ENCODE measurements at places on chromosomes 11 and 22.

DNA sequence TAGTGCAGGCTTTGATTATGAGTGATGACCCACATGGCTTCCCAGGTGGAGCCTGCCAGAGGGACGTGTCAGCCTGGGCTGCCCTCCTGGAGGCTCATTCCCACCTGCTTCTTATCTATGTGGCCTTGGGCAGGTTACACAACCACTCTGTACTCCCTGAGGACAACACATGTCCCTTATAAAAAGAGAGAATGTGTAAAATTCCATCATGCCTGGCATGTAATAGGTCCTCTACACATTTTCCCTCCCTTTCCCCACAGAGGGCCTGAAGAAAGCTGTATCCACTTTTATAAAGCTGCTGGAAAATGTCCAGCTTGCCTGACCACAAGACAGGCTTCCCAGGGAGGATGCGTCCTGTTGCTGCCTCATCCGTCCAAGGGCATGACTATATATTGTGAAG, 55.0 kb upstream of the VSTM5 start:
- no peak for DNase-seq

DNA sequence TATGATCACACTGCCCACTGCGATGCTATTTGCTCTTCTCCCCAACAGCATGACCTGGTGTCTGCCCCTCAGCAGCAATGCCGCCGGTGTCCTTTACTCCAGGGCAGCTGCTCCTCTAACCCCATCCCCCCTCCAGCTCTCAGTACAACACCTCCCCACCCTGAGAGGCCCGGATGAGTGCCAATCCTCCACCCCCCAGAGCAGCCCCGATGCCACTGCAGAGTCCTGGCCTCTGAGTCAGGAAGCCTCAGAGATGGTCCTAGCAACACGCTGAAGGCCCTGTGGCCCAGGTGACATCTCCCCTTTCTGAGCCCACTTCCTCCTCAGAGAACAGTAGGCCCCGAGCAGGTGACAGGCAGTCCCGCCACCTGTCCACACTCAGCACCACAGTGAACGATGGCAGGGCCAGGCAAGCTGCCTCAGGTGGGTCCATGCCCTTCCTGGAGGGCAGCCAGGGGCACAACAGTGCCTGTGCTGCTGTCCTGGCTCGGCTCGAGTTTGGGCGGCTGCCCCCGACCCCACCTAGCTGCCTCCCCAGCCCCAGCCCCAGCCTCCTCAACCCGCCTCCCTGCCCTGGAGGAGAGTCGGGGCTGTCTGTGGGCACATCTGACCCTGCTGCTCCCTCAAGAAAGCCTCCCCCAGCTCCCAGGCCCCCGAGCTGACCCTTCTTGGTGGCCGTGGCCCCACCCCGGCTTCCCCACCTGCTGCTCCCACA, 3.9 kb upstream of the NDUFS8 start:
- no peak for DNase-seq

GRCh38 chr11:11313902-11314692, 39.0 kb downstream of the CSNK2A3 start:
- DNase-seq = no peak

DNA sequence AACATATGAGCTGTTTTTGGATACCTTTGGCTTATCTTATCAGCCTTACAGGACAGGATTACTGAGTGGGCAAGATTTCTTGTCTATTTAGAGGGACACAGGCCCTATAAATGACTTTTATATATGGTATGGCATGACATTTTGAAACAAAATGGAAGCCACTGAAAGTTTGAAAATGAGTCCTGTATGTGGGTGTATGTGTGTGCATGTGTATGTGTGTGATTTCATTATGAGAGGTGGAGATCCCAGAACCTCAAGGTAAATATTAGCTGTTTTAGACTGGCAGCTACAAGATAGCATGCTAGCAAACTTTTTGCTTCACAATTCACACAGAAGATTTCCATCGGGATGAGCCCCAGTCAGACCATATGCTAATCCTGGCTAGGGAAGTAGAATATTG, 970.5 kb upstream of the CCDC90B start:
- no peak for DNase-seq

- no peak for DNase-seq
Observed at GRCh38 chr11:30583476-30584280, 2.5 kb downstream of the MPPED2 start.

DNA sequence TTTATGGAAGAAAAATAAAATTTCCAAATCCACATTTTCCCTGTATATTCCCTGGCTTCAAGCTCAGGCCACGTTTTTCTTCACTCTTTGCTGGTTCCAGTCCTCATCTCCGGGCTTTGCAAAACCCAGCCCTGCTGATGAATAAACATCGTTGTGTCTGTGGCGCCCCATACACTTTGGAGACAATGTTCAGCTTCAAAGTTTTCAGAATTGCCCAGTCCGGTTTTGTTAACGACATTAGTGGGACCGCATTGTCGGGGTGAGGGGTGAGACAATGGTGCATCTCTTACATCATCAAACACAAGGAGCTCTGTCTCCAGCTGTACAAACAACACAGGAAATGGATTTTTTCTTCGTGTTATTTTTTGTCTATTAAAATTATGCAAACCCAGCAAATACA, 53.4 kb upstream of the HTATIP2 start:
- no peak for DNase-seq

GRCh38 chr11:59542142-59542810, 30.9 kb downstream of the OR4D9 start:
- no peak for DNase-seq

DNA sequence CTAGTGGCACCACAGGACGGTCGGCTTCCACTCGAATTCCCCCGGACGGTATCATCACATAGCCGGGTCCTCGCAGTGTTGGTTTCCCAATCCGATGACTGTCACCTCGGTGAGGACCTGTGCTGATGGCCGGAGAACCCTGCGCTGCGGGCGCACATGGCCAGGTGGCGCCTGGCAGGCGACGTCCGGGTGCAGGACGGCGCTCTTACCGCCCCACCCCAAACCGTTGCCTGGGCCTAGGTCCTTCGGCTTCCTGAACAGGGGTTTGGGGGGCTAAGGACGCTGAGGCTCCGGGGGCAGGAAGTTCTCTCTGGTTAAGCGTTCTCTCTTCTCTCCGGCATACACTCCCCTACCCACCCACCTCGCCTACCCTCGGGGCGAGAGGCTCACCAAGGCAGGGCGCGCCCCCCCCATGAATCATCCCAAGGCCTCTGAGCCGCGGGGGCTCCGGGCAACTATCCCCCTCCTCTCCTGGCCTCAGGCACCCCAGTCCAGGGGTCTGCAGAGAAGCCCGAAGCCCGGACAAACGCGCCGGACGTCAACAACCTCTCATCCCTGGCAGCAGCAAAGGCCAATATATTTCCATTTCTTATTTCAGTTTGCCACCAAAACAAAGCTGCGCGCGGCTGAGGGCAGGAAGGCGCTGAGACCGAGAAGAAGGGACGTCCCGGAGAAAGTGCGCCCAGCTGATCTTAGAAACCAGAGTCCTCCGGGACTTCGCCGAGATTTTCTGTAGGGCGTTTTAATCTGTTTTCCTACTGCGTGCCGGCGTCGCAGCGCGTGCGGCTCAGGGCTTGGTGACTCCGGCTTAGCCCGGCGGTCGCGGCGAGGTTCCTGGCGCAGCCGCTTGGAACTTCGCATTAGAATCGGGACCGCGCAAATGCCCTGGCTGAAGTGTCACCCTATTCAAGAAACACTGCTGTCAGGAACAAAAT, 5.6 kb downstream of the ALX4 start:
- no peak for DNase-seq

DNA sequence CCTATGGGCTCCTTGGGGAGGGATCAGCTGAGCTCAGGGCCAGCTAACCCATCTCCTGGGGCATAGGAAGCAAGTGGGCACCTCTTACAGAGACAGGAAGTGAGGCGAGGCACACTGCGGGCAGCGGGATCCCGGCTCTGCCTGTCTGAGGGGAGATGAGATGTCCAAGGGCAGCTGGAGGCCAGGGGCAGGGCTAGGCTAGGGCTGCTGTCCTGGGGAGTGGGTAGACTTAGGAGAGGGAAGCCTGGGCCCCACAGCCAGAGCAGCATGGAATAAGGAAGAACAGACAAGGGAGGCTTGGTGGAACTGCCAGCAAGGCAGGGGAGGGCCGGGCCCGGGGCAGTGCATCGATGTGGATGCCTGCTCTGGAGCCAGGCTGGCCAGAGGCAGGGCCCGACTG, 76.3 kb downstream of the MORC2 start:
- DNase-seq = no peak

- DNase-seq = no peak
Observed at GRCh38 chr11:121358760-121359159, 66.2 kb downstream of the SC5D start.

- no peak for DNase-seq
Observed at GRCh38 chr22:28952857-28953256, 69.5 kb downstream of the ZNRF3 start.

- peak; percentile 92 for DNase-seq
Observed at GRCh38 chr11:65639623-65640482, 2.0 kb downstream of the SIPA1 start.

DNA sequence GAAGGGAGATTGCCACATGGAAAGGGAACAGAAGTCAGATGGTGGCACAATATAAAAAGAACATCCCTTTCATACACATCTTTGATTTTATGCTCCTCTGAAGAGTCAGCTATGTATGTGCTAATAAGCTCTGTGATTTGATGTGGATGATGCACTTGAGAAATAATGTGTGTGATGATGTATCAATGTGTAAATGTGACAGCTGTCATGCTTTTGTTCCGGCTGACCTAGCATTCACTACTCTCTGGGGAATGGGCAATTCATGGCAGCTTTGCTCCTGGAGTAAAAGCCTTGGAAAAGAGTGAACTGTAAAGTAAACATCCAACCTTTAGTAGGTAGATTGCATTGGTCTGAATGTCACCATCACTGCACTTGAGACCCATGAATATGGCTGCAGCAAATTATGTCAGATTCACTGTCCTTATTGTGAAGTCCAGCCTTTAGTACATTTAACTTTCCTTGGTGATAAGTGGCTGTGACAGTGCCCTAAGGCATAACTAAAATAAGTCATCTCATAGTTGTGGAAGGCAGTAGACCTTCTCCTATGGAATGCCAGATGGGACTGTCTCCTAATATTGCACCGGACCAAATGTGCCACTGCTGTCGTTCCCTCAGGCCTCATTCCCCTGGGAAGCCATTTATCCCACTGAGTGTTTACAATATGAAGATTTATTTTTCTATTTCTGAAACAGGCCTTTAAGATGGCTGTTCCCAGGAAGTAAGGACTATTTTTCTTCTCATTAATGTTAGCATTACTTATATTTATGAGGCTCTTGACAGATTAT, 178.2 kb upstream of the CCDC90B start:
- no peak for DNase-seq

DNA sequence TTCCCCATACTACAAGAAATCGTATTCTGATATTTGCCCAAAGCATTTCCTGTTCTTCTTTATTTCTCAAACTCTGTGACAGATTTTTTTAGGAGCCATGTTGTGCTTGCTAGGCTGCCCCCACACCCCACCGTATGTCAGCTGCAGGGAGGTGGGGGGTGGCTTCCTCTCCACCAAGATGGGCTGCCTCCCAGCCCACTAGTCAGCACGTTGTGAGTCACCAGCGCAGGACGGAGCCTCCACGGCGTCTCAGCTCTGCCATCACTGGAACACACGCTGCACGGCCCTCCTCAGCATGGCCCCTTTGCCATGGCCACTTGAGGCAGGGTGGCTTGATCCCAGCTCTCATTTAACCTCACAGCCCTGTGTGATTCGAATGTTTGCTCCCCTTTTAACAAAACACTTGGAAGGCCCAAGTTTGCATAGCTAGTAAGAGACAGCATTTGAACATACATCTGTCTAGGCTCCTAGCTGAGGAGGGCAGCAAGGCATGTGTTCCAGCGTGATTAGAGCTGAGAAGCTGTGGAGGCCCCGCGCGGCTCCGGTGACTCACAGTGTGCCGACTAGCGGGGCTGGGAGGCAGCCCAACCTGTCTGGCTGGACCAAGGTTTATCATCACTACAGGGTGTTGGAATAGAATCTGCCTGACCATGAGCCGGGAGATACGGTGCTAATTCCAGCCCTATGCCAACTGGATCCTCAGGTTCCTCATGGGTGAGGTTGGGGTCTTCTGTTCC, 180.7 kb upstream of the NCAM1 start:
- no peak for DNase-seq

DNA sequence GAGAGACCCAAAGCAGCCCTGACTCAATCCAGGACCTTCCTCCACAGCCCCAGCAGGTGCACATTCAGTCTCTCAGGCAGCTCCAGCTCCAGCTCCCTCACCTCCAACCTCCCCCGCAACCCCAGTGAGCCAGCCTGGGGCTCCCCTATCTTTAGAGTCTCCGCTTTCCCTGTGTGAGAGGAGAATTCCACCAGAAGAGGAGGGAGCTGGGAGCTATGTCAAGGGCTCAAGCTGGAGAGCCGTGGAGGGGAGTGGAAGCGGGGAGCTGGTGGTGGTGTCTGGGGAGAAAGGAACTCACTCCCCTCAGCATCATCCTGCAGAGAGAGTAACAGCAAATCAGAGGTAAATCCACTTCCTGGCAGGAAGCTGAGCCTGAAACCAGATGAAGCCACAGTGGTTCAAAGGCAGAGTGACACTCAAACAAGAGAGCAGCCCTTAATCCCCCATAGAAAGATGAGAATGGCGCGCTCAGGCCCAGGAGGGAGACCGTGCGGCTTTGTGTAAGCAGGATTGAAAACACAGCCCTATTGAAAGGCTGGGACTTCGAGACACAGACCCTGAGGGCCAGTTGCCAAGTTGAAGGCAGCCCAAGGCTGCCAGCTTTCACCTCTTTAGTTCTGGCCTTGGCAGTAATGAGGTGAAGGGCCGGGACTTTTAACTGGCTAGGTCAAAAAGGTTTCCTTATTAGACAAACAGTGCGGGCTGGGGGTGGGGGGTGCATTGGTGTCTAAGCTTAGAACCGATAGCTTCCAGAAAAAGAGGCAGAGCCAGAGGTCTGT, 21.4 kb upstream of the CDON start:
- peak; percentile 52 for DNase-seq

DNA sequence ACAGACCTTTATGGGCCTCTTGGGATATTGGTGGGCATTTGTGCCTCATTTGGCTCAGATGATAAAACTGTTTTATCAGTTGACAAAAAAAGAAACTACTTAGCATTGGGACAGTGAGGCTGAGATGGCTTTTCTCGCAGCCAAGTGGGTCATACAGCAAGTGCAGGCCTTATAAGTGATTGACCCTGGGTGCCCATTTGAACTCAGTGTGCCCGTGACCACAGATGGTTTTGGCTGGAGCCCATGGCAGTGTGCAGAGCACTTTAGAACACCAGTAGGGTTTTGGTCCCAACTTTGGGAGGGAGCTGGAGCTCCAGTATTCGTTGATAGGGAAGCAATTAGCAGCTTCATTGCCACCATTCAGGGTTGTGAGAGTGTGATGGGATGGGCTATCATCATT, 404.5 kb upstream of the LARGE1 start:
- no peak for DNase-seq

Data from central memory CD4-positive, alpha-beta T cell (primary cell).